ENCODE measurements at places on chromosomes 4 and X. TPM values are rescaled to one million over a fixed set of nuclear protein-coding genes. Genes with fewer than 3 reads are reported as not detected.

The FAM156B gene
- polyA plus RNA-seq = not detected

The PF4V1 gene
- not detected for polyA plus RNA-seq

The COX7B2 gene
- not detected for polyA plus RNA-seq

The SMIM10L2A gene
- 0.73 TPM for polyA plus RNA-seq

The JCHAIN gene
- 0.34 TPM for polyA plus RNA-seq

The TAF7L gene
- polyA plus RNA-seq = 0.18 TPM

The STX18 gene
- 38.2 TPM for polyA plus RNA-seq

The LINC00632 gene
- 485 TPM for polyA plus RNA-seq

The SNCA gene
- polyA plus RNA-seq = 167 TPM

The UGT2B10 gene
- not detected for polyA plus RNA-seq

The FMR1NB gene
- not detected for polyA plus RNA-seq

The RBMX gene
- polyA plus RNA-seq = 48.5 TPM

The C4orf46 gene
- polyA plus RNA-seq = 7.4 TPM

The RBM41 gene
- polyA plus RNA-seq = 27.7 TPM

The CLNK gene
- polyA plus RNA-seq = not detected

The AKAP14 gene
- 0.51 TPM for polyA plus RNA-seq

The PDZD4 gene
- polyA plus RNA-seq = 2.1 TPM

The FGFBP2 gene
- polyA plus RNA-seq = not detected

The CCDC110 gene
- 1.2 TPM for polyA plus RNA-seq

The CCKAR gene
- not detected for polyA plus RNA-seq

The DIPK2B gene
- polyA plus RNA-seq = not detected

The NXF2 gene
- polyA plus RNA-seq = not detected

The LANCL3 gene
- 0.29 TPM for polyA plus RNA-seq

The TLR7 gene
- not detected for polyA plus RNA-seq

The TMEM271 gene
- 2.7 TPM for polyA plus RNA-seq

The GPR50 gene
- not detected for polyA plus RNA-seq

The SPIN3 gene
- polyA plus RNA-seq = 11.3 TPM

The ZRSR2 gene
- 4.4 TPM for polyA plus RNA-seq

The MCF2 gene
- polyA plus RNA-seq = 0.46 TPM

The MAGEA4 gene
- not detected for polyA plus RNA-seq

The CT45A3 gene
- polyA plus RNA-seq = not detected

The CDS1 gene
- 222 TPM for polyA plus RNA-seq

The NSG1 gene
- polyA plus RNA-seq = 1,066 TPM

The ALAS2 gene
- not detected for polyA plus RNA-seq

The PROM1 gene
- polyA plus RNA-seq = not detected

The XAGE1A gene
- polyA plus RNA-seq = not detected

The ARHGAP6 gene
- 0.62 TPM for polyA plus RNA-seq

The PIR gene
- polyA plus RNA-seq = 15.7 TPM

The SMIM43 gene
- 8.8 TPM for polyA plus RNA-seq

The TMPRSS11B gene
- not detected for polyA plus RNA-seq

The INTS12 gene
- polyA plus RNA-seq = 28.4 TPM

The PRRG3 gene
- polyA plus RNA-seq = 7.6 TPM

The KCNE5 gene
- 0.50 TPM for polyA plus RNA-seq

The PTCHD1 gene
- polyA plus RNA-seq = 5.9 TPM
